ENCODE measurements at places on chromosomes 7 and 10.

DNA sequence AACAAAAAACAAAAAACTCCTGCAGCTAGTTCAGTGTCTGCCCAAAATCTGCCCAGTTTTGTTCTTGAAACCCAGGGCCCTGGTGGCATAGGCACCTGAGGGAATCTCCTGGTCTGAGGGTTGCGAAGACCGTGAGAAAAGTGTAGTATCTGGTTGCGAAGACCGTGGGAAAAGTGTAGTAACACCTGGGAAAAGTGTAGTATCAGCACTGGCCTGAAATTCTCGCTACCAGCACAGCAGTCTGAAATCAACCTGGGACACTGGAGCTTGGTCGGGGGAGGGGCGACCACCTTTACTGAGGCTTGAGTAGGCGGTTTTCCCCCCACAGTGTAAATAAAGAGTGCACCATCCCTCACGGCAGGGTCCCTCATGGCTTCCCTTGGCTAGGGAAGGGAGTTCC is 82.5 kb upstream of the SP4 start:
- H3K4me1 ChIP-seq = no peaks in the 10 kb centered on the region
- DNase-seq = no peak
- no peaks in the 10 kb centered on the region for H3K27me3 ChIP-seq
- no peak overlapping the region for H3K27ac ChIP-seq
- no peak overlapping the region for H3K4me3 ChIP-seq

DNA sequence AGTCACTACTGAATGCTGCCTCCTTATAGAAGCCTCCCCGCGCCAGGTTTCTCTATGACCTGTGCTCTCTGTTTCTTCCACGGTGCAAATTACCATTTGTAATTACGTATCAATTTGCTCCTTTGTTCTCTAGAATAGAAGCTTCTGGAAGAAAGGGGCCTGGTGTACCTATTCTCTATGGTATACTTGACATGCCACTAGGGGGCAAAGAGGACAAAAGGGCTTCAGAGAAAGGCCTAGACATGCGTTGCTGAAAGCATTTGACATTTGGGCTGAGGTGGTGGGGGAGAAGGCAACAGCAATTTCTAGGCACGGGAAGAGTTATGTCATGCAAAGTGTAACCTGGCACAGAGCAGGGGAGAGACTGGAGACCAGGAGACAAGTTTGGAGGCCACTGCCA is 148.7 kb downstream of the WDR11 start:
- no peaks in the 10 kb centered on the region for H3K4me1 ChIP-seq
- H3K27ac ChIP-seq = no peak overlapping the region
- DNase-seq = no peak
- no peak overlapping the region for H3K4me3 ChIP-seq
- no peaks in the 10 kb centered on the region for H3K27me3 ChIP-seq

DNA sequence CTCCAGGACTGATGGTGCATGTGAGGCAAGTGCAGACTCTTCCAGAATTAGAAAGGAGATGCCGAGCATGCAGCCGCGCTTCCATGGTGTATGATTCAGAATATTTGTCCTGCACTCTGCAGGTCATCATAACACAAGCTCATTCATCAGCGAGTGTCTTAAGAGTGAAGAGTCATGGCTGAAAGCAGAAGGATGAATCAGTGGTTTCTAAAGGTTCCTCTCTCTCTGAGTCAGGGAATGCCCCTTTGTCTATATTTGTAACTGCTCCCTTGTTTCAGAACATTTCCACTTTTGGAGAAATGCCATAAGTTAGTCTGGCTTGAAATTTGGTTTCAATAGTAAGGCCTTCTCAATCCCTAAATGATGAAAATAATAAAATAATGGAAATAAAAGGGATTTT is 52.3 kb downstream of the HECW1 start:
- H3K36me3 ChIP-seq = no peaks in the 10 kb centered on the region
- H3K4me3 ChIP-seq = no peak overlapping the region
- no peak overlapping the region for H3K27ac ChIP-seq
- no peak for DNase-seq

DNA sequence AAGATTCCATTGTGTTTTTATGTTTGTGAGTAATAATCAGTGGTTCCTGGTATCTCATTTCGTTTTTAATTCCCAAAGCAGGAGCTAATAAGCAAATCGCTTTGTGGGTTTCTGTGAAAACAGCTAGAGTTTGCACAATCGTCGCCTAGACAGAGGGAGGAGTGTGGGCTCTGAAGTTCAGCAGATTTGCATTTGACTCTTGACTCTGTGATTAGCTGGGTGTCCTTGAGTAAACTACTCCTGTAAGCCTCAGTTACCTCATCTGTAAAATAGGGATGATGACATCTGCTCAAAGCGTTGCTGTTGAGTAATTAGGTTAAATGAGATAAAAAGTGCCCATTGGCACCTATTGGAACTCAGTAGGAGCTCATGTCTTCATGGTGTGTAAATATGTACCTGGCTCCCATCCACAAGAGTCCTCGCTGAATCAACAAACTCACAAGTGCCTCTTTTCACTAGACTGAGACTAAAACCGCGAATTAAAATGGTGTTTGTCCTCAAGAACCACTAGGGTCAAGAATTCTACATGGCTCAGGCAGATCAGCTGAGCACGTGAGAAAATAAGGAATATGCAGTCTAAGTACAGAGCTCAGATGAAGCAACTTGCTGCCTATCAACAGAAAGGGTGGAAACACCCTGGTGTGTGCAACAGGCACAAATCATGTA is 385.8 kb upstream of the C7orf33 start:
- no peaks in the 10 kb centered on the region for H3K36me3 ChIP-seq
- no peak overlapping the region for H3K4me3 ChIP-seq
- no peaks in the 10 kb centered on the region for H3K4me1 ChIP-seq
- H3K27ac ChIP-seq = no peak overlapping the region

DNA sequence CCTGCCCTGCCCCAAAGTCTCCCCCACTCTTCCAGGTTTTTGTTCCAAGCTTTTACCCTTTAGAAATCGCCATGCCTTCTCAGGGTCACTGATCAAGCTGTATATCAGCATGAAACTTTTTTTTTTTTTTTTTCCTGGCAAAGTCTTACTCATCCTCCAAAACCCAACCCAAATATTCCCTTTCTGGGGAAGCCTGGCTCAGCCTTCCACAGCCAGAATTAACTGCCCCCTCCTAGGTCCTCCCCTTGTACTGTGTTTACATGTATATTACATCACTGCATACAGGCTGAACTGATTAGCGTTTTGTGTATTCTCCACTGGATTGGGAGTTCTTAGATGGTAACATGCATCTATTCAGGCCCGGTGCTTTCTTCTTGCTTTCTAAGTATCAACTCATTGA is 4.6 kb upstream of the NOBOX start:
- H3K4me1 ChIP-seq = peaks cover 8% of the 10 kb centered on the region
- no peaks in the 10 kb centered on the region for H3K27me3 ChIP-seq
- no peak overlapping the region for H3K27ac ChIP-seq
- no peak for DNase-seq

GRCh38 chr7:25870574-25870973 is 281.4 kb upstream of the NFE2L3 start:
- no peaks in the 10 kb centered on the region for H3K36me3 ChIP-seq
- H3K27me3 ChIP-seq = peaks cover 41% of the 10 kb centered on the region
- H3K4me1 ChIP-seq = no peaks in the 10 kb centered on the region
- no peak overlapping the region for H3K4me3 ChIP-seq
- no peak overlapping the region for H3K27ac ChIP-seq

- no peaks in the 10 kb centered on the region for H3K27me3 ChIP-seq
- H3K4me3 ChIP-seq = no peak overlapping the region
- H3K4me1 ChIP-seq = peaks cover 41% of the 10 kb centered on the region
- no peak for DNase-seq
These were observed 8.6 kb downstream of the PSAP start for GRCh38 chr10:71842422-71842821.

DNA sequence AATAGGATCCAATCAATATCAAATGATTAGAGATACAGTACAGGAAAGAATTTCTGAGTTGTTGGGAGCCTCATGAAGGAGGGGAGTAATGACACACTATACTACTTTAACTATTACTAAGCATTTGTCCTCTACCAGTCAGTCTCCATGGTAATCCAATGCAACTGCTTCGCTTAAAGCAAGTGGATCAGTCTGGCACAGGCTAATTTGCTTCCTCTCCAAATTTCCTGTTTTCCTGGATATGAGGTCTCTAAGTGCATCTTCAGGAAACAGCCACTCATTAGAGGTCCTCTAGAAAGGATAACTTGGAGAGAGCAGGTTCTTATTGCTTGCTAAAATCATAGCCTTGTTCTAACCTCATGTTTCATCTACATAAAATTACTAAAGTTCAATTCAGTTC is 8.4 kb upstream of the SEPTIN7 start:
- no peak for DNase-seq
- H3K27ac ChIP-seq = no peak overlapping the region
- H3K36me3 ChIP-seq = no peaks in the 10 kb centered on the region
- H3K4me3 ChIP-seq = no peak overlapping the region
- H3K4me1 ChIP-seq = no peaks in the 10 kb centered on the region
- H3K27me3 ChIP-seq = no peaks in the 10 kb centered on the region

GRCh38 chr7:81779706-81780105 is 9.9 kb upstream of the HGF start:
- no peak overlapping the region for H3K27ac ChIP-seq
- no peak overlapping the region for H3K4me3 ChIP-seq
- no peaks in the 10 kb centered on the region for H3K4me1 ChIP-seq
- no peak for DNase-seq
- no peaks in the 10 kb centered on the region for H3K27me3 ChIP-seq
- H3K36me3 ChIP-seq = no peaks in the 10 kb centered on the region

DNA sequence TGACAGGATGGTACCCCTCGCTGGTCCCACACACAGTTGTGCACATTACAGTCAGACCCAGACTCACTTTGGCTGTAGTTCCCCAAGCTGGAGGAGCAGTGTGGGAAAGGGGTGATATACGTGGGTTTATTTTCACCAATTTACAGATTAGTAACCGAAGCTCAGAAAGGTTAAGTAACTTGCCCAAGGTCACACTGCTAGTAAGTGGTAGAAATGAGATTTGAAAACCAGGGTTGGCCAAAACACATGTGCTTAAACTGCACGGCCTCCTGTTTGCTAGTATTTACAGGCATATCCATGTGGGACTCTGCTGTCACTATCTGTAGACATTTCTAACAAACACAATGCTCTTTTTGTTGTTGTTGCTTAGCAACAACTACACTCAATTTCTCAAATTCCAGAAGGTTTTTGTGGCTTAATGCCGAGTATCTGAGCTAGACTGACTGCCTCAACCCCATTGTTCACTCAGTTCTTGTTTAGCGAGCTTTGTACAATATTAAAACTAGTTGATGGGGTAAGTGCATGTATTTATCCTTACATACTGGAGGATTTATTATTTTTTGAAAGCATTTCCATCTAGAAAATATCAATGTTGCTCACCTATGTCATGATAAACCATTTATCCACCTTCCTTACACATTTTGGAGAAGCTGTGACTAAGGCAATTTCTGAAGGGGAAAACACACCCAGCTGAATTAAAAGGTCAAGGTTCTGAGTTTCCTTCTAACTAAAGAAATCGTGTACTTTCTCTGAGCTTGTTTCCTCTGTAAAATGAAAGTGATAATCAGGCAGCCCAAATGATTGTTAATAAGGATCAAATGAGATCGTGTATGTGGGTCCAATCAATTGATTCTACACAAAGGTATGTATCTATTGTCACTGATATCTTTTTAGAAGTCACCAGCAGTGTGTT is 5.3 kb upstream of the TMEM139 start:
- no peak for DNase-seq
- no peak overlapping the region for H3K4me3 ChIP-seq
- no peaks in the 10 kb centered on the region for H3K4me1 ChIP-seq
- H3K27me3 ChIP-seq = no peaks in the 10 kb centered on the region
- H3K36me3 ChIP-seq = no peaks in the 10 kb centered on the region

DNA sequence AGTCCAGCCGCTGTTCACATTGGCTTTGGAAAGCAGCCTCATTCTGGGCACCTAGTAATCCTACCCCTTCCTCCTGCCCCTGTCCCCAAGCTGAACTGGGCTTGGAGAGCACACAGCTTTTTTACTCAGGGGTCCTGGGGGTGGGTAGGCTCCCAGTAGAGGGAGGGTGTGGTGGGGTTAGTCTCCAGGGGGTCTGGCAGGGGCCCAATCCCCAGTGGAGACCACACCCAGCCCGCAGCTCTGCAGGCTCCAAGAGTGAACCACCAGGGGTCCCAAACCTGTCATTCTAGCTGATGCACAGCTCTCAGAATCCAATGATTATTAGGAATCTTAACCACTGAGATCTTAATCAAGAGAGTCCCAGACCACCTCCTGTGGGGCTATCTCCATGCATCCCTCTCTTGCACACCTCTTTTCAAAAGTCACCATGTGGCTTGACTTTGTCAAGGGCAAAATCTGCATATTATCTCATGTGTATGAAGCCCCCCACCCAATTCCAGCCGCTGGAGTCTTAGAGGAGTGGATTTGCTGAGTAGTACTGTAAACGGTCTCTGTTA is 2.7 kb downstream of the HOXA11 start:
- H3K36me3 ChIP-seq = no peaks in the 10 kb centered on the region
- no peak overlapping the region for H3K4me3 ChIP-seq
- no peak for DNase-seq
- peaks cover 80% of the 10 kb centered on the region for H3K27me3 ChIP-seq

DNA sequence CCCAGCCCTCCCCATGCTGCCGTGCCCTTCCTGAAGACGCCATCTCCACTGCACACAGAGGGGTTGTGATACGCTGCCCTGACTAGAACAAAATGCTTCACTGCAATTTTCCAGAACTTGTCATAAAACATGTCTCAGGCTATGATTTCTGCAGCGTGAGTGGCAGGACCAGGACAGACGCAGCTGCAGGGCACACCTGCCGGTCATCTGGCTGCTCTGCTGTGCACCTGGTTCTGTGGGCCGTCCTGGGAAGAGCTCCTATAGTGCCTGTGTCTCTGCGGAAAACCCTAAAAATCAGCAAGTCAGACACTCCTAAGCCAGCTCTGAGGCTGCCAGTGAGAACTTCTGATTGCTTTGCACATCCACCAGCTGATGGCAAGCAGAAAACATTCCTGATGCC is 39.7 kb upstream of the DIP2C start:
- no peak overlapping the region for H3K4me3 ChIP-seq
- no peak overlapping the region for H3K27ac ChIP-seq
- H3K27me3 ChIP-seq = no peaks in the 10 kb centered on the region
- H3K4me1 ChIP-seq = no peaks in the 10 kb centered on the region
- no peaks in the 10 kb centered on the region for H3K36me3 ChIP-seq
- no peak for DNase-seq

DNA sequence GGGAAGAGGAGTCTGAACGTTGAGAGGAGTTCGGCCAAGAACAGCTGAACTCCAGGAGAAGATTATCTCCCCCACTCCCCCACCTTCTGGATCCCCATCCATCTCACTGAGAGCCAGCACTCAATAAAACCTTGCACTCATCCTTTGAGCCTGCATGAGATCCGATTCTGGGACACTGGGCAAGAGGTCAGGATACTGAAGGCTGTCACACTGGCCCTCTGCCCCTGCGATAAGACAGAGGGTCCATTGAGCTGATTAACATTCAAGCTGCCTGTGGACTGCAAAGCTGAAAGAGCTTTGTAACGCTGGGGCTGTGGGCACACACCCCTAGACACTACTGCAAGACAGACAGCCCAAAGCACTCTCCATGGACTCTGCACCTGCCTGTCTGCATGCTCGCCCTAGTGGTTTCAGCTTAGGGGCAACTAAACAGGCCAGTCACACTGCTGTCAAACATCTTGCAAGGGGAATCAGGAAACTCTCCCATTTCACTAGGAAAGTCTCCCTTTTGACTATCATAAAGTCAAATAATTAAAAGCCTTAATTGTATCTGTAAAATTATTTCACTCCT is 42.3 kb upstream of the CNTNAP2 start:
- no peaks in the 10 kb centered on the region for H3K27me3 ChIP-seq
- no peaks in the 10 kb centered on the region for H3K36me3 ChIP-seq
- no peaks in the 10 kb centered on the region for H3K4me1 ChIP-seq

- no peaks in the 10 kb centered on the region for H3K27me3 ChIP-seq
- no peaks in the 10 kb centered on the region for H3K4me1 ChIP-seq
- H3K4me3 ChIP-seq = no peak overlapping the region
- H3K27ac ChIP-seq = no peak overlapping the region
These were observed 290.4 kb downstream of the IPMK start for GRCh38 chr10:57977262-57977661.

Measured in natural killer cell (primary cell).